ENCODE measurements at places on chromosomes 13 and 19.

DNA sequence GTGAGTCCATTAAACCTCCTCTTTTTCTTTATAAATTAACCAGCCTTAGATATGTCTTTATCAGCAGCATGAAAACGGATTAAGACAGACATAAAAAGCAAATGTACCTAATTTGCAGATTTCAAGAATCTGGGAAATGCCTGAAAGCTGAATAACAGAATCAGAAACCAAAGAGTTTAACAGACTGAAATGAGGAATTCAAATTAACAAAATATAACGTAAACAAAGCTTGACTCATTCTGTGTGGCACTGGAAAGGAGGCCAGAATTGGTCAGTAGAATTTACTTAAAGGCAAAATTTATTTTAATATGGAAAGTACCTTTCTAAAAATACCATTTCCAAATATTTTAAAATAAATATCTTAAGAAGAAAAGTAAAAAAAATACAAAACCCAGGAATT, 540.6 kb upstream of the HTR2A start:
- DNase-seq = no peak

DNA sequence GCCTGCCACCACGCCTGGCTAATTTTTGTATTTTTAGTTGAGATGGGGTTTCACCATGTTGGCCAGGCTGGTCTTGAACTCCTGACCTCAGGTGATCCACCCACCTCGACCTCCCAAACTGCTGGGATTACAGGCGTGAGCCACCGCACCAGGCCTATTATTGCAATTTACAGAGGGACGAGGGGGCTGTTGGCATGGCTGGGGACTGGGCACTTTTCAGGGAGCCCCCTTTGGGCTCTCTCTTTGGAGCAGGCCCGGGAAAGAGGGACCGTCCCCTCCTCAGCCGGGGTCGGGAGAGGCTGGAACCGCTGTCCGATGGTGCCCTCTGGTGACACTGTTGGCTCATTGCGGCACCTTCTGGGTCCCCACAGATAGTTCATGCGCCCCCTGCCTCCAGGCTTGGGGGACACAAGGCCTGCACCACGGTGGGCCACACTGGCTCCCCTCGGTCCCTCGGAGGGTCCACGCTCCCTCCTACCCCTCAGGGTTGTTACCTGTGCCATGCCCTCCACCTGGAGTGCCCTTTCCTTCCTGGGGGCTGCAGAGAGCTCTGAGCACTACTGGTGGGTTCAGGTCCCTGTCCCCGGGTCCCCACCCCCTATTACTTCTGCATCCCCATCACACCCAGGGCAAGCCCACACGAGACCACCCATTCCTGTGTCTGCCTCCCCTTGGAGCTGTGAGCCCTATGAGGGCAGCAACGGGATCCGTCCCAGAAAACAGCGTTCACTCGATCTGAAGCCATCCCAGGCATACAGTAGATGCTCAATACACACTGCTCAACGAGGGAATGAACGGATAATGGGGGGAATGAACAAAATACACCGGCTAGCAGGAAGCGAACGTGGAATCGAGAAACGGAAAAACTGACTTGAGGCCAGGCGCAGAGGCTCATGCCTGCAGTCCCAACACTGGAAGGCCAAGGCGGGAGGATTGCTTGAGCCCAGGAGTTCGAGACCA, 12.5 kb downstream of the FEM1A start:
- DNase-seq = peak; percentile 61

DNA sequence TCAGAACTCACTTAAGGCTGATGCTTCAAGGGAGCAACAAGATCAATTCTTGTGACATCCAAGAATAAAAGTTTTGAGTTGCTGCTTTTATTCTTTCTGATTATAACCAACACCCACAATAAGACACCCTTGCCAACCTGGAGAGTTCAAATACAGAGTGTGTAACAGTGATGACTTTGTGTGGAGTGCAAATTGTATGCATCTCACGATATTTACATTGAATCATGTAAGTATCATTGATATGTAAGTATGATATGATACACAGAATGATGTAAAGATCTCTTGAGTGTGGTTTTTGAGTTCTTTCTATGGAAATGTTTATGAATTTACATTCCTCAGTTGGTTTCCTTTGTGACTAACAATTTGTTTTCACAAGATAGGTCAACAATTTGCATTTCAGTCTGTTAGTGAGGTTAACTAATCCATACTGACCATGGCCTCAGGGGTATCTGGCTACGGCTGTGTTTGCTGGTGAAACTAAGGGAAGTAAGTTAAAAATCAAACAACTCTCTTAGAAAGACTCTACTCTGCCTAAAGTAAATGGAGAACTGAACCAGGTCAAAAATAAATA, 12.4 kb downstream of the LHFPL6 start:
- no peak for DNase-seq

- DNase-seq = no peak
Measured at GRCh38 chr13:94233401-94233800, 246.1 kb downstream of the DCT start.

GRCh38 chr19:32647361-32647760, 27.6 kb downstream of the ANKRD27 start:
- no peak for DNase-seq

DNA sequence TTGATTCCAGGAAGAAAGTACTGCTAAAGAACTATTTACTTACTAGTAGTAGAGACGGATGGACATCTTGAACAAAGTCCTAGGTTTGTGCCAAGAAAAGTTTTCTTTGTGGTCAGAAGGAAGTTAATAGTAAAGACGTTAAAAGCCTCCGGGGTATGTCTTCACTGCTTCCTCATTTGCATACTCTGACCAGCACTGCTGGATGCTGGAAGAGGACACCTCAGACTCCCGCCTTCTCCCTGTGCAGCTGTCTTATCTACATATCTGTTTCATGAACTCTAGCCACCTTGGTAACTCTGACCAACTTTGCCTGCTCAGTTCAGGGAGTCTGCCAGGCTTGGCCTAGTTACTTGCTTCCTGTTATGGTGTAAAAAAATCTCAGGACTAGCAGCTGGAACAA, 1109.1 kb upstream of the MIR17HG start:
- DNase-seq = no peak

DNA sequence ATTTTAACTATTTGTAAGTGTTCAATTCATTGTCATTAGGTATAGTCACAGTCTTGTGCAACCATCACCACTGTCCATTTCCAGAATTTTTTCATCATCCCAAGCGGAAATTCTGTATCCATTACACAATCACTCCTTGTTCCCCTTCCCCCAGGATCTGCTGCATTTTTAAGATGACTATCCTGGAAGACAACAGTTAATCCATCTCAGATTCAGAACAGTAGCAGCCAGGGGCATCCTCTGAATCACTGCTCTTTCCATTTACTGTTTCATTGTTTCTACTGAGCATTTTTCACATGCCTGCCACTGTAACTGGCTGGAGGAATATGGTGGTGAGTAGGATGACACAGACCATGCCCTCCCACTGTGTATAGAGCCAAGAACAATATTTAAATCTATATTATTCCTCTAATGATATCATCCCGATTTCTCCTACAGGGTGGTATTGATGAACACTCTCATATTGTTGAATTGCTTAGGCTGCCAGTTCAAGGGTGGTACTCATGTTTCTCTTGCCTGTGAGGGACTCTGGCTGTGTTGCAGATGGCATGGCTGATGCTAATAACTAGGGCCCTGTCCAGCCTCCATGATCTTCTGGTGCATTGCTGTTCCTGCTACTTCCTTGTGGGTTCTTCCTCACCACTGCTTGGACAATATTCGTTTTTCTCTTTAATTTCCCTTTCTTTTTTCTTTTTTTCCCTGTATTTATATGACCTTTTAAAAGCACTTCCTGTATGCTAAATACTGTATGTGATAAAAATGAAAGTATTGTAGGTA, 59.0 kb downstream of the WDFY2 start:
- no peak for DNase-seq

DNA sequence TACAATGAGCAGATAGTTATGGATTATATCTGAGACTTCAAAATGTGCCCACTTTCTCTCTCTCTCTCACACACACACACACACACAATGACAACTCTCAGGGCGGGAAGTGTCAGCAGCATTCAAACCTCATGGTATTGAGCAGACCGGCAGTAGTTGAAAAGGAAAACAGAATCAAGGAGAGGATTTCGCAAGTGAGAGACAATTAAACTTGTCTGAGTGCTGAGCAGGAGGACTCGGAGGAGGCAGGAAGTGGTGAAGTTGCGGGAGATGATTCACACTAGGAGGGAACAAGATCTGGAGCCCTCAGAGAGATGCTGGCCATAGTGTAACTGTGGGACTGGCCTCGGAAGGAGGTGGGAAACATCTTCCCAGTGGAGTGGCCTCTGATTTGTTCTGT, 353.1 kb downstream of the EFNB2 start:
- DNase-seq = no peak

DNA sequence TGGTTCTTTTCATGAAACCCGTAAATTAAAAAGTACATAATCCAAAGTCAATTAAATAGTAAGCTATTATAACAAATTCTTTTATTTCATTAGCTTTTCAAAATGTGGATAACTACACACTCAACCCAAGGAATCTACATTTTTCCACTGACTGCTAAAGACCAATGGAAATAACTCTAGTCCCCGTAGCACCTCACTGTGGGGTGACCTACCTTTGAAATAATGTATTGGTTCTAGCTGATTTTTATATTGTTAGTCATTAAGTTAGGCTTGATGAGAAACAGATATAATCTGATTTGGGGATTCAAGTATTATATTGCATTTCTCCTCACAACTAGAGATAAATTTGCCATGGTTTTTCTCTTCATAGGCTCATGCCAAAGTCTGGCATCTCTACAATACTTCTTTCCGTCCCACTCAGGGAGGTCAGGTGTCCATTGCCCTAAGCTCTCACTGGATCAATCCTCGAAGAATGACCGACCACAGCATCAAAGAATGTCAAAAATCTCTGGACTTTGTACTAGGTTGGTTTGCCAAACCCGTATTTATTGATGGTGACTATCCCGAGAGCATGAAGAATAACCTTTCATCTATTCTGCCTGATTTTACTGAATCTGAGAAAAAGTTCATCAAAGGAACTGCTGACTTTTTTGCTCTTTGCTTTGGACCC, 37.3 kb downstream of the KL start:
- no peak for DNase-seq

DNA sequence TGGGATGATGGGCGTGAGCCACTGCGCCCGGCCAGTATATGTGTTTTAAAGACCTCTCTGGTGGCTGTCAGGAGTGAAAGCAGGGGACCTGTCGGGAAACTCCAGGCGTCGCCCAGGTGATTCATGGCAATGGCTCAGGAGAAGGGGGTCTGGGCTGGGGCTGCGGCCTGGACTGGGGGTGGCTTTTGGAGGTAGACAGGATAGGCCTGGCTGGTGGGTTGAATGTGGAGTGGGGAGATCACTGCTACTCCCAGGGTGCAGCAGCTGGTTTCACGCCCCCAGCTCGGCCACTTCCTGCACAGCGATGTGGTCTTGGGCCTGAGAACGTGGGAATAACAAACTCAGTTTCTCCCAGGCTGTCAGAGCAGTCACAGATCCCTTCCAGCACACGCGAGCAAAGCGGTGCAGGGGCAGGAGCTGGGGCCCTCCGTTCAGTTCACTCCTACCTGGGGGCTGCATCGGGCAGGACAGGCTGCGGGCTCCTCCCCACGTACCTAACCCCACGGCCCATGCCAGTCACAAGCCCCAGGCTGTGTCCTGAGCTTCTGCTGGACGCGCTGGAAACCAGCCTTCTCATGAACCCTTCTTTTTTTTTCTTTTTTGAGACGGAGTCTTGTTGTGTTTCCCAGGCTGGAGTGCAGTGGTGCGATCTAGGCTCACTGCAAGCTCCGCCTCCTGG, 18.9 kb downstream of the KDM4B start:
- DNase-seq = peak; percentile 53

GRCh38 chr19:10965398-10965797, 4.6 kb downstream of the SMARCA4 start:
- DNase-seq = no peak

DNA sequence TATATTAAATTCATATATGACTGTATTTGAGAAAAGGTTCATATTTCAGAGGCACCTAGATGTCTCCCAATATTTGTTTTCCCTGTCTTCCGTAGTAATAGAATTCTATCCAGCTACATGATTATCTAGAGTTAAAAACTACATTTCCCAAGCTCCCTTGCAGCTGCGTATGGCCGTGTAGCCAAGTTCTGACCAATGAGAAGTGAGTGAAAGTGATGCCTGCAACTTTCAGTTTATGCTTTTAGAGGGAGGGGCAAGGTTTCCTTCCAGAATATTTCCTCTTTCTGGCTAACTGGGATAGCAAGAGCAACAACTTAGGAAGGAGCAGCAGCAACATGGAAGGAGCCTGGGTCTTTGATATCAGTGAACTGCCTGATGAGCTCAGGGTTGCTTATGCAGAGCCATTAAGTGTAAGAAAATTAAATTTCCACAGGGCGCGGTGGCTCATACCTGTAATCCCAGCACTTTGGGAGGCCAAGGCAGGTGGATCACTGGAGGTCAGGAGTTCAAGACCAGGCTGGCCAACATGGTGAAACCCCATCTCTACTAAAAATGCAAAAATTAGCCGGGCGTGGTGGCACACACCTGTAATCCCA, 23.2 kb upstream of the CYP2A13 start:
- no peak for DNase-seq

- no peak for DNase-seq
Measured at GRCh38 chr19:41699231-41699967, 9.0 kb upstream of the CEACAM5 start.

DNA sequence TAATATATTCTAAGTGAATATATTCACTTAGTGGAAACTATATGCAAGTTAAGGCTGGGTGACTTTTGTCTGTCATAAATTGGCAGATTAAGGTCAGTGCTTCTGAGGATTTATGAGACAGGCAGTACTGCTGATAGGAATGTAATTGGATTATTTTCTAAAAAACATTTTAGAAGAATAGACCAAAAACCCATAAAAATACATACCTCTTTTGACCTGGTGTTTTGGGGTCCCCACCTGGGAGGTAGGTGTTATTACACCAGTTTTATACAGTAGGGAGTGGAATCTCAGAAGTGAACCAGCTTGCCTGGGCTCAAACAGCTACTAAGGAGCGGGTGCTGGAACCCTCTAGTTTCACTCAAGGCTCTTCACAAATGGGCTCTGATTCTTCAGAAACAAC, 25.3 kb downstream of the COG3 start:
- no peak for DNase-seq

DNA sequence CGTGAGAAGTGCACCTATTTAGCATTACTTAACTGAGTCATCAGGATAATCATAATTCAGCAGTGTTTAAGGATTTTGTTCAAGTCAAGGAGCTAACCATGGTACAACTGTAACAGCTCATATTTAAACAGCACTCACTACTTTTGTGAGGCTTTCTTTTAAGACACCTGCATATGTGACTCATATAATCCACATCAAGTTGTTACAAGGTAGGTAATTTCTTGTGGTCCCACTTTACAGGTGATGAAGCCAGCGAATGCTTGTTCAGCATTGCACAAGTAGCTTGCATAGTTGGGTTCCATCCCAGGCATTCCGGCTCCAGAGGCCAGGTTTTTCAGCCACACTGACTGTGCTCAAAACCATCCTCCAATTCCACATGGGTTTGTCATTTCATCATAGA, 569.2 kb downstream of the MYO16 start:
- no peak for DNase-seq

GRCh38 chr13:114096031-114096485, 36.4 kb downstream of the RASA3 start:
- DNase-seq = no peak

DNA sequence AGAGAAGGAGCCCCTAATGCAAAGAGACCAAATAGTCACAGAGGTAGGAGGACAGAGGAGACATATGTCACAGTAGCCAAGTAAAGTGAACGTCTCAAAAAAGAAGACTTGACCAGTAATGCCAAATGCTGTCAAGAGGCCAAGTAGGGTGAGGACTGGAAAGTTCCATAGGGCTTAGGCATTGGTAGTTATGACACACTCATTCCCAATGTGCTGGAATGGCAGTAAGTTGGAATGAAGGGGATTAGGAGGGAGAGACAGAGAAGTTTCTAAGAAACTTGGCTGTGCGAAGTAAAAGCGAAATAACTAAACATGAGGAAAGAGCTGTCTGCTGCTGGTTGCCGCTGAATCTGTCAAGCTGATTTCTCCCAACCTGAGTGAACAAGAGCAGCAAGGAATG, 14.9 kb upstream of the FRY start:
- no peak for DNase-seq

All from right cardiac atrium (tissue), 5 donors.